ENCODE measurements at places on chromosomes 1 and 21.

GRCh38 chr21:8991088-8991907 is 1530.1 kb upstream of the TPTE start:
- no peak for DNase-seq

- DNase-seq: no peak
Observed at GRCh38 chr1:159915571-159916241, 9.6 kb downstream of the TAGLN2 start.

GRCh38 chr21:43752758-43753438 is 23.2 kb downstream of the CSTB start:
- DNase-seq: no peak

DNA sequence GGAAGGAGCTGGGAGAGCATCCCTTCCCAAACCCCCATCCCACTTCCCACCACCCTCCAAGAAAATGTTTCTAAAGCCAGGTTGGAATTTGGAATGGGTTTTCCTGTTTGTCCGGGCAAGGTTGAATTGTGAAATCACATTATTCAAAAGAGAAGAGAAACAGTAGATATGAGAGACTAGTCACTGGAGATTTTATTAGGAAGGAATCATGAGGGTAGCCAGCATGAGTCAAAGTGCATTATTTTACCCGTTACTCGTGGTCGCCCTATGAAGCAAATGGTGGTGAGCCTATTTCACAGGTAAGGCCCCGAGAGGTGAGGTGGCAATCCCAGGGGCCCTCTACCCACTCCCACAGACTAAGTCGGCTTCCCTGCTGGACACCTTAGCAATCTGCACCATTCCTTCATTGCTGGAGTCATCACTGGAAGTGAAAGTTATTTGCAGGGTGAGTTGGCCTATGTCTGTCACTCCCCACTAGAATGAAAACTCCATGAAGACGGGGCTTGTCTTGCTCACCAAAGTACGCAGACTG is 52.8 kb downstream of the TOMM20 start:
- no peak for DNase-seq

- no peak for DNase-seq
Observed at GRCh38 chr1:161885003-161885402, 118.9 kb downstream of the ATF6 start.

DNA sequence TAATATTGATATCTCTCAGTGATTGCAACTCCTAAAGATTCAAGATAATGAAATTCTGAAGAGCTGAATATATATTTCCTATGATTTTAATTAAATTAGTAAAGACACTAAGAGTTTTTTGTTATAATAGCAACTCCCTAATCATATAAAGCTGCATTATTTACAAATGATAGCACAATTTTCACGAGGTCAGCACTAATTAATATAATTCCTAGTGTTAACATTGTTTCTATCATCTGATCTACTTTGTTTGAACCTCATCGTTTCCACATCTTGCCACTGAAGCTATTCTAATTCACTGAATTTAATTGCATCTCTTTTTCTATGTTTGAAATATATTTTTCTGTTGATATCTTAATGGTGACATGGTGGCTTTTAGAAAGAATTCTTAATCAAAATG is 279.1 kb upstream of the ADGRL4 start:
- DNase-seq: no peak

DNA sequence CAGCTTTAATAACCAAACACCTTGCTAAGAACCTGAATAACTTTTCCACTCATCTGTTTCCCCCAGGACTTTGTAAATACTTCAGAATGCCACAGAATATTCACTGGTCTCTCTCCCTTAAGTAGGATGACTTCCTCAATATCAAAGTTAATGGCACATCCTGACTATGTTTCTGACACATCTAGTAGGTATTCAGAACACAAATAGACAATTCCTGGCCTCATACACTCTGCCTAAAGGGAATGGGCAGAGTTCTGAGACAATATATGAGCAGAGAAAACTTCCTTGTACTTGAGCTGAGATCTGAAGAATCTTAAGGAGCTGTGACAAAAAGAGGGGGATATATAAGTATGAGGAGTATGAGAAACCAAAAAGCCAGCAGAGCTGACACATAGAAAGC is 34.8 kb downstream of the ANKRD13C start:
- no peak for DNase-seq

- no peak for DNase-seq
Observed at GRCh38 chr1:10734962-10735544, 61.4 kb downstream of the CASZ1 start.

DNA sequence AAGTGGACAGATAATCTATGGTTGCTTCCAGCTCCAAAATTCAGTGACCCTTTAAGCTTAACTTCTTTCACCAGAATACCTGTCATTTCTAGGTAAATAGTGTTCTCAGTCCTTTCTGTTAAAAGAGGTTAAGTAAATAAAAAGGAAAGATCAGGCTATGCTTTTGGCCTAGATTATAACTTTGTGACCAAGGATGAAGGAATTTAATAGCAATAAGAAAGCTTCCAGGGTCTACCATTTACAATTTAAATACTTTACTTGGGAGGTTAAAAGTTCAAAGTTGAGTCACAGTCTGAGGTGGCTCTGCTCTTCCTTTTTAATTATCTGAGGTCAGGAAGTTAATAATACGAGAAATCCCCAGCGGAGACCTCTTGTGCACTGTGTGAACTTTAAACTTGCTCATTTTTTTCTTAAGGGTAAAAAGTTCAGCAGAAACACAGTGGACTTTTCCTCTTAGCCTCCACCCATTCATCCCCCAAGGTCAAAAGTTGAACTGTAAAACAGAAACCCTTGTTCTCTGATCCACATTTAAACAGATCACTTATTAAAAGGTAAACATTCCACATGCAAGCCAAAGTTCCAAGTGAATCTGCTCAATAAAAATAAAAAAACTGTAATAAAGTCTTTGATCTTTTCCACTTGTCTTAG is 187.1 kb downstream of the NRIP1 start:
- DNase-seq: no peak

- no peak for DNase-seq
Observed at GRCh38 chr1:156592158-156592909, 758 bp downstream of the NAXE start.

GRCh38 chr1:239947801-239948200 is 143.9 kb upstream of the FMN2 start:
- no peak for DNase-seq

Measured in esophagus squamous epithelium (tissue), 5 donors.